Right renal cortex interstitium (tissue), 3 donors: ENCODE measurements at places on chromosomes 2 and 18.

DNA sequence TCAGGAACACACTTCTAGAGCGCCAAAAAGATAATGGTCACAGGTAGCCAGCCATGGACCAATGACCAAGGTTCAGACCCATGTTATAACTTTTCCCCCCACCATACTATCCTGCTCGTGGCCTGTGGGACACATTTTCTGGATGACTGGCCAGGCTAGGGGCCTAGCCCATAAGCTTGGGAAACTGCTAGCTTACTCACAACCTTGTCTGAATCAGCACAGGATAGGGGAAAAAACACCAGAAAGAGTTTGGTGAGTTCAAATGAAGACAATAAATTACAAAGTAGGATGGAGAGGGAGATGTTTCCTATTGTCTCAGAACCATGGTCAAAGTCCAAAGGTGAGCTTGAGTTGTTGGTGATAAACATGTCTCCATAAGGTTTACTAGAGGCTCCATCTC, 156.3 kb upstream of the CCDC68 start:
- no peak for DNase-seq

DNA sequence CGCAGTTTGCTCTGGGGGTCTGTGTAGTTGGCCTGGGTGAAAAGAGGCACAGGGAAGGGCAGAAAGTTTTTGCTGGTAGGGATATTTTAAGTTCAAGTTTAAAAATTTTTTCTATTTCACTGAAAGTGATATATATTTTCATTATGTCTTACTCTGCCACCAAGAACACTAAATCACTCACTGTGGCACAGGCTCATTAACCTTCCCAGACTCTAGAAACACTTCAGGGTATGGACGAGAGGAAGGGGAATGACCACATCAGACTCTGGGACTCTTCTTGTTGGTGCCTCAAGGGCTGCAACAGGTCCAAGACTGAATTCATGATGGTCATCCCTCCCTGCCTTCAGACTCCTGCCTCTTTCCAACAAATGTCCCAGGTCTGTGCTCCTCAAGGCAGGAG, 29.0 kb downstream of the INO80C start:
- no peak for DNase-seq

GRCh38 chr2:99354070-99354469, 16.9 kb downstream of the EIF5B start:
- DNase-seq = no peak

GRCh38 chr2:142557391-142557790, 320.1 kb upstream of the KYNU start:
- no peak for DNase-seq

DNA sequence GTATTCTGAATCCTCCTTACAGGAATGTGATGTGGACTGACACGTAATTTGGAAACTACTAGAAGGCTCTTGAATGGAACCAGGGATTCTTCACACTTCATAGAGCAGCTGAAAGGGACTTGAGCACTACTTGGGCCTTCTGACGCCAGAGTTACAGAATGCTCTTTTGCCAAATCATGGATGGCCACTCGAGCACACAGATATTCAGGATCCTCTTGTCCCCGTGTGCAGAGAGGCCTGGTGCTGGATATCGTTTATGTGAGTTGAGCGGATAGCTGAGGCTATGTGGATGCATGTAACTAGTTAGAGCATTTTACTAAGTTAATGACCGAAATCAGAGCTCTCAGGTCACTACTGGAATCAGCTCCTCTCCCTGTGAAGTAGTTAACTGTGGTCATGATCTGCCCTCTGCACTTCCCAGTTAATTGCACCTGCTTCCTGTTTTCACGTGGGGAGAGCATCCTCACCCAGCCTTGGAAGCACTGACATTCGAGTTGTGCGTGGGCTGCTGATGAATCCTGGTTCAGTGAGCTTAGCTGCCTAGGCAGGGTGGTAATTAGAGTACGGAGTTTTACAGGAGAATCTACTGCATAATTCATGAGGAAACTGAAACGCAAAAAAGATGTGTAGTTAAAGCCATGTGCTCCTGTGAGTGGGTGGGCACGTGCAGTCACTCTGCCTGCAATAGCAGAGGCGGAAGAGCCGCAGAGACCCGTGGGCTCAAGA, 5.2 kb upstream of the TPO start:
- DNase-seq = no peak

GRCh38 chr18:76223403-76223802, 271.6 kb downstream of the ZNF516 start:
- DNase-seq = no peak

- DNase-seq = no peak
These were observed 8.0 kb downstream of the E2F6 start for GRCh38 chr2:11457935-11458334.

- no peak for DNase-seq
These were observed 72.7 kb upstream of the ITPRID2 start for GRCh38 chr2:181818840-181819239.

DNA sequence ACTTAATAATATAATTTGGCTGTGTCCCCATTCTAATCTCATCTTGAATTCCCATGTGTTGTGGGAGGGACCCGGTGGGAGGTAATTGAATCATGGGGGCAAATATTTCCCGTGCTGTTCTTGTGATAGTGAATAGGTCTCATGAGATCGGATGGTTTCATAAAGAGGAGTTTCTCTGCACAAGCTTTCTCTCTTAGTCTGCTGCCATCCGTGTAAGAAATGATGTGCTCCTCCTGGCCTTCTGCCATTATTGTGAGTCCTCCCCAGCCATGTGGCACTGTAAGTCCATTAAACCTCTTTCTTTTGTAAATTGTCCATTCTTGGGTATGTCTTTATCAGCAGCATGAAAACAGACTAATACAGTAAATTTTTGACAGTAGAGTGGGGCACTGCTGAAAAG, 102.5 kb upstream of the LTBP1 start:
- no peak for DNase-seq

- no peak for DNase-seq
These were observed 5.8 kb upstream of the DGUOK start for GRCh38 chr2:73920577-73921545.

DNA sequence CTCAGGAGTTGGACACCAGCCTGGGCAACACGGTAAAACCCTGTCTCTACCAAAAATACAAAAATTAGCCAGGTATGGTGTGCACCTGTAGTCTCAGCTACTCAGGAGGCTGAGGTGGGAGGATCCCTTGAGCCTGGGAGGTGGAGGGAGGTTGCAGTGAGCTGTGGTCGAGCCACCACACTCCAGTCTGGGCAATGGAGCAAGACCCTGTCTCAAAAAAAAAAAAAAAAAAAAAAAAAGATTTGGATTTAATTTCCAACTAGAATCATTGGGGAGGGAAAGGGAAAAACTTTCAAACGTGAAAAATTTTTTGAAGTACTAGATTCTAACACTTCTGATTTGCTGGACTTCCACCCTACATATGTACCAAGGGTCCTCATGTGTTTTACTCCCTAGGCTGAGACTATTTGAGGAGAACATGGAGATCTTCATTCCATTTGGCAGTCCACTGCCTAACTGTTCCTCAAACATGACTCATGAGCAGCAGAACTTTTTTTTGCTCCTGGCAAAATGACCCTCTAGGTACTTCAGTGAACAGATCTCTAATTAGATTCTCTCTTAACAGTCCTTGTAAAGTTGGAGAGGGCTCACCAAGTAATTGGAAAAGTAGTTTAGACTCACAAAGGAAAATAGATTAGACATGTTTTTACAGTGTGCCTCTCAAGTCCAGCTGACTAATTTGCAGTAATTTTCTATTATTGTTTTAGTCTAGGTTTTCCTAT, 267.6 kb downstream of the METTL4 start:
- no peak for DNase-seq

- DNase-seq = no peak
These were observed 327.9 kb downstream of the LPIN1 start for GRCh38 chr2:12074126-12074844.

- DNase-seq = no peak
These were observed 34.8 kb upstream of the EPAS1 start for GRCh38 chr2:46262248-46262938.

DNA sequence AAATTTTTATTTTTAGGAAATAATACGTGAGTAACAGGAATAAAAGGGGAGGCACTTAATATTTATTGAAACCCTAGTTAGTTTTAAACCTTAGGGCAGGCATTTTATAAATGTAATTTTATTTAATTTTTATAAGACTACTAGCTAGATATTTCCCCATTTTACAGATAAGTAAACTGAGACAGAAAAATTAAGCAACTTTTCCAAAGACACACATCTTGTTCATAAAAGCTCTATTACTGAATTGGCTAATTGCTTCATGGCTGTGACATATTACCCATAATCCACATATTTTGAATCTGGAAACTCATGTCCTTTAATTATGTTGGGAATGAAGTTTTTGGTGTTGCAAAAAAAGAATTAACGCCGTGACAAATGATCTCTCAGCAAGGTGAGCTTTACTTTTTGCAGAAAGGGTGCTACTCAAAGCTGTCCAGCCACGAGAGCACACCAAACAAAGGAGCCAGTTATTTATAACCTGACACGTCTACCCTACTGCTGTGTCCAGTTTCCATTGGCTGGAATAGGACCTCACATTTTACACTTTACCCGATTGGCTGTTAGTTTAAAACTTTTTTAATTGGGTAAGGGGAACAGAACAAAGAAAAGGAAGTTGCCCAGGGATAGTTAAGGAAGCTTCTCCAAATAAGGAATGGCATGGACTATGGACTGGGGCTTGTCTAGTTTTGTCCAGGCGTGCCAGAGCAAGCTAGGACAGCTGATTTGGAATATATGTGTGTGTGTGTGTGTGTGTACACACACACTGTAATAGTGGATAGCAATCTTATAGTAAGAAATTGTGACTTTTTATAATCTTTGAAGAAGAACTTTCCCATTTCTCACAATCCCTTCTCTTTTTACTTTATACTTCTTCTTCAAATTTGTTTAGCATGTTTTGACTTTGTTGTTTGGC, 54.2 kb downstream of the COMMD1 start:
- no peak for DNase-seq

DNA sequence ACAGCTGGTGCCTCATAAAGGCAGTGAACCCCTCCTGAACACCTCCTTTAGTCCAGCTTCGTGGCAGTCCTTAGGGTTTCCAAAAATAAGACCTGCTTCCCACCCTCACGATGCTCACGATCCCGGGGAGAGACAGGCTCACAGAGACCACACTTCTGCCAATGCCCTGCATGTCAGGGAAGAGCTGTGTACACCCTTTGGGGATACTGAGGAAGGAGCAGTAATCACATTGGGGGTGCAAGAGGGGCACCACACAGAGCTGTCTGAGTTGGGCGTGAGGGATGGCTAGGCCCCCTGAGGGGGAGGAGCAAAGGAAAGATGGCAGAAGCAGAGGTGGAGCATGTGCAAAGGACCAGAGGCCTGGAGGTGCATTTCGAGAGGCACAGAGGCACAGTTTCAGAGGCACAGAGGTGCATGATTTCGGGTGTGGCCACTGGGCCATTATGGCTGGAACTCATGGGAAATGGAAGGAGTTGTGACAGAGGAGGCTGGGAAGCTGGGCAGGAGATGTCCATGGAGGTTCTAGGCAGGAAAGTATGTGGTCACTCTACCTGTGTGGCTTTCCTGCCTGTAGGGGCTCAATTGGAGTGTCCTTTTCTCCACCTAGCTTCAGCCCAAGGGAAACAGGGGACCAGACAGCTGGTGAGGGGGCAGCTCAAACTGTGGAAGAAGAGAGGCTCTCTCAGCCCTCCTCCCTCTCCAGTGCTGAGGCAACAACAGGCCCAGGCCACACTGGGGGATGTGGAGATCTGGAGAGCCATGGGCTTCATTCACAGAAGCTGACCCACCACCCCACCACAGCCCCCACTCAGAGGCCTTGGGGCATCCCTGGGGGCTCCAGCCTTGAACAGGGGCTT, 115.9 kb downstream of the CAPN13 start:
- DNase-seq = no peak

- no peak for DNase-seq
These were observed 239.8 kb downstream of the PDE11A start for GRCh38 chr2:177832611-177833433.

DNA sequence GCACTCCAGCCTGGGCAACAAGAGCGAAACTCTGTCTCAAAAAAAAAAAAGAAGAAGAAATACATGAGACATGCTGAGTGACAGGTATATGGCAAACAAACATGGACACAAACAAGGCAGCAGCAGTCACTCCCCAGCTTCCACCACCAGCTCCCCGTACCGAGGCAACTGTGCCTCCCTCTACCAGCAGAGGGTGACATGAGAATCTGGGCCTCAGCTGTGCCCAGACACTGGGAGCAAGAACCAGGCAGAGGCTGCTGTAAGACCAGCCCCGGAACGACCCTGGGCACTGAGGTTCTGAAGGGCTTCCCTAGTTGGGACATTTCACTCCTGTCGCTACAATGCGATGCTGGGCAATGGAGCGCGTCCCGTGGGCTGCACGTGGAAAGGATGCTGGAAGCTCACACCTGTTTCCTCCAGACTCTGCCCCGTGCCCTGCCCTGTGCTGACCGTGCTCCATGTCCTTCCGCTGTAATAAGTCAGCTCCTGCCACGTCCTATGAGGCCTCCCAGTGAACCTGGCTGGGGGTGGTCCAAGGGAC, 37.1 kb downstream of the BOK start:
- no peak for DNase-seq

- DNase-seq = no peak
These were observed 3.9 kb downstream of the TP53I3 start for GRCh38 chr2:24080701-24081100.

DNA sequence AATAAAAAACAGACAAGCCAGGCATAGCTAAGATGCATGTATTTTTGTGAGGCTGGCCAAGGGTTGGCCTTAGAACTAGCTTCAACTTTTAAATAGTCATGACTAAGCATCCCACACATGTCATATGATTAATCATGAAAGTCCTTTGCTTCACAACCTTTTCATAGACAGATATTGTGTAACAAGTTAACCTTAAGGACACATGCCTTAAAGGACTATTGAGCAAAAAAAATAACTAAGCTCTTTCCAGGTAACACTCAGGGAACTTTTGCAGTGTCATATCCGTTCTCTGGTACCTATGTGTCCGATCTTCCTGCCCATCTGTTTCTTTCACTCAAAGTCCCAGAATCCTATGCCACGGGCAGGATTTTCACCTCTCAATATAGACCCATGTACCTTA, 498.4 kb downstream of the STK39 start:
- no peak for DNase-seq

GRCh38 chr2:172437419-172438341, 10.3 kb downstream of the ITGA6 start:
- no peak for DNase-seq

DNA sequence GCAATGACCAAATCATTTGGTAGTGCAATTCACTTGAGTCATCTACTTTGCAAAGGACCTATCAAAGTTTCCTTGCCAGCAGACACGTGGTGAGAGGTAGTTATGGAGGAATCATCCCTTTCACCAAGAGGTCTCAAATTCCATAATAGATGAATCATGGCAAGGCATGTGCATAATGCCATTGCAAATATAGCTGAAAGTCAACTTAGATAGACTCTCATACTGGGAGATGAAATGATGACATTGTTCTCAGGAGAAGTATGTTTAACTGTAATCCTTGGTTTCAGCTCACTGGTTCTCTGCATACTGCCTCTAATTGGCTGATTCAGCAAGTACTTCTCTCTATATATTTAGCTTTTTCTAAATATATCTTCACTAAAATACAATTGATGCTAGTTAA, 57.2 kb downstream of the CALCRL start:
- no peak for DNase-seq

GRCh38 chr2:166384774-166385173, 9.0 kb upstream of the SCN9A start:
- no peak for DNase-seq
